T47D (cell line): ENCODE measurements at places on chromosomes 5 and 9.
A peak's percentile ranks its signal among the peaks of the same experiment; 100 is the strongest.

GRCh38 chr5:101473483-101473882 lies 570.4 kb upstream of the ST8SIA4 start:
- no peak for DNase-seq

DNA sequence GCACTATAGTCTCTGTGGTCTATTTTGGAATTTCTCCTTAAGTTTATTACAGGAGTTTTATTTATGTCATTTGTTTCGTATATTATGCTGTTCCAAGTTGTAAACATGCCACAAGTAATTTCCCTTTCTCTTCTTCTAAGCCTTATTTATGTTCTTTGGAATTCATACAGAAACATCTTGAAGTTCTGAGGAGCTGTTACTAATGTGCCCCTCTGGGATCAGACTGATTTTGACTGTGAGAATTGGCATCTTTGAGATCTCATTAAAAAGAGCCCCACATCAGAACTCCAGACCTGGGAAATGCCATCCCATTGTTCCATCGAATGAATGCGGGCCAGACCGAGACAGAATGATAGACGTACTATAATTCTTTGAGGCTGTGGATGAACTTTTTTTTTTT lies 138.8 kb upstream of the CD180 start:
- no peak for DNase-seq

DNA sequence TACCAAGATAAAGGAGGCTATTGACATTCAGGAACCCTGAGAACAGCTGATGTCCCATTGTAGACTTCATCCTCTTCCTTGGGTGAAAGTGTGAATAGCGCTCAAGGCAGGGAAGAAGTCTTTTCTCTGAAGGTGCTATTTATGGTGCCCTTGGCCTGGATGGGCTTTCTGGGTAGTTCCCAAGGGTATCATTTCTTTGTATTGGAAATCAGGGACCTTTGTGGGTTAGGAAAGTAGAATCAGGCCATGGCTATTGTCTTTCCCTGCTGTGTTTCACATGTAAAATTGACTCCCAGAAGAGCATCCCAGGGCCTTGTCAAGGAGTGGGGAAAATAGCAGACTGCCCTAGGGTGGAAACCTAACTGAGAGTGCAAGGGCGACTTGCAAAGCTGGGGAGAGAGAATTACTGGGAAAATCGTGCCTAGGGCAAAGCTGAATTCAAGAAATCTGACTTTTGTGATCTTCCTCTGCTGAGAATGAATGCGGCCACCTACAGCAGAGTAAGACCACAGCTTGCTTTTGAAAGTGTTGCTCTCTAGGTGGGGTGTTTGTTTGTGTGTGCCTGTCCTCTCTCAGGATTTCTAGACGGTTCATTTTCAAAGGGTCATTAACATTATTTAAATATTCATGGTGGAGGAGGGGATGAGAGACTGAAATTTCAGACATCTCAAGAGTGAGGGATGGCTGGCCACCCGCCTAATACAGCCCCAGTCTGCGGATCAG lies 160.6 kb downstream of the C9orf152 start:
- no peak for DNase-seq

DNA sequence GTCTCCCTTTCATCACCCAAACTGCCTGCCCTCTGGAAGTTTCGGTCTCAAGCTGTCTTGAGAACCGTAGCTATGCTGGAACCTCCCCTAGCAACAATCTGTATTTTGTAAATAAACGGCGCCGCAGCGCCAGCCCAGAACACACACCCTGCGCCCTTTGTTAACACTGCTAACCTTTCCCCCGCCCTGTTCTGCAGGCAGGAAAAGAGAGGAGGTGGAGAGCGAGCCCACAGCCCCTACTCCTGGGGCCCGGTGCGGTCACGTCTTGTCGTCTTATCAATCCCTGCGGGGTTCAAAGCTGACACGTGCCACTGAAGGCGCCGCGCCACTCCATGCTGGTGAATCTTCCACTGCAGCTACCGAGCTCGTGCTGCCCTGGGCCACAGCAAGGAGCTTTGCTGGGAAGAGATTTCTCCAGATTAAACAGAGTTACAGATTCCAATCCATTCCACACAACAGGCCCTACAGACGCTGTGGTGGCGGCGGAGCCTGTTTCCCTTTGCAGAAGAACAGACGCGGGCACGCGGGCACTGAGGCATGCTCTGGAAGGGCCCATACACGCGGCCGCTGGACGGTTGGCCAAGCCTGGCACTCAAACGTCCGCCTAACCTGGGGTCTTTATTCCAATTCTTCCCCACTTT lies 25.3 kb downstream of the ZDHHC11B start:
- DNase-seq: peak; percentile 68

GRCh38 chr5:179378116-179378440 lies 32.8 kb upstream of the ADAMTS2 start:
- no peak for DNase-seq

GRCh38 chr5:148904440-148904839 lies 78.0 kb downstream of the ADRB2 start:
- DNase-seq: no peak

DNA sequence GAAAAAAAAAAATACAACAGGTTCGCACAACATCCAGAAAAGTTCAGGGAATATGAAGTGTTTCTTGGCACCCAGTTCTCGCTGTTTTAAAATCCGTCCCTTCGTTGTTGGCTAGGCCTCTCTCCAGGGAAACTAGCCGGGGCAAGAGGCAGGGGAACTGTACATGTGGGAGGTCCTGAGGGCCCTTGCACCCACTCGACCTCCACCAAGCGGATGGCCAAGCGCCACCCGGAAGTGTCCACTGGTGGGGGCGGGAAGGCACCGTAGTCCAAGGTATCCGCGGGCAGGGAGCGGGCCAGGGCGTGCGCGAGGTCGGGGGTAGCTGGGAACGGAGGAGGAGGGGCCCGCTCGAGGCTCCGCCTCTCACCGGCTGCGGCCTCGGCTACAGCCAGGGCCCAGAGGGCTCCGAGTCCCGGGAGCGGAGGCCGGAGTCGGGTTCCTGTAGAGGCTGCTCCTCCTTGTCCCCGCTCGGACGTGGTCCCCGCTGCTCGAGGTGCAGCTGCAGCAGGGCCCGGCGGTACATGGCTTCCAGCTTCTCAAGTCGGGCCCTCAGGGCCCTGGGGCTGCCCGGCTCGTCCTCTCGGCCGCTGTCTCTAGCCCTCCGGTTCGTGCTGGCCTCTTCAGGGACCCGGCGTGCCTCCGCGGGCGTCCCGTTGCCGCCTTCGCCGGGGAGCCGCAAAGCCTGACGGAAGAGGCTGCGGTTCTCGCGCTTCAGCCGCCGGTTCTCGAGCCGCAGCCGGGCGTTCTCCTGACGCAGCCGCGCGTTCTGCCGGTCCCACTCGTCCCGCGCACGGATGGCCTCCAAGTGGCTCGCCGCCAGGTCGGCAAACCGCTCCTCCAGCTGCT lies 720 bp downstream of the TUSC1 start:
- peak; percentile 48 for DNase-seq
